ENCODE measurements at places on chromosomes 12 and 14.

- DNase-seq, result no peak
These were observed 68.6 kb downstream of the RFLNA start for GRCh38 chr12:124363353-124363965.

GRCh38 chr12:125314051-125314755 lies 249.0 kb downstream of the AACS start:
- DNase-seq, result no peak

DNA sequence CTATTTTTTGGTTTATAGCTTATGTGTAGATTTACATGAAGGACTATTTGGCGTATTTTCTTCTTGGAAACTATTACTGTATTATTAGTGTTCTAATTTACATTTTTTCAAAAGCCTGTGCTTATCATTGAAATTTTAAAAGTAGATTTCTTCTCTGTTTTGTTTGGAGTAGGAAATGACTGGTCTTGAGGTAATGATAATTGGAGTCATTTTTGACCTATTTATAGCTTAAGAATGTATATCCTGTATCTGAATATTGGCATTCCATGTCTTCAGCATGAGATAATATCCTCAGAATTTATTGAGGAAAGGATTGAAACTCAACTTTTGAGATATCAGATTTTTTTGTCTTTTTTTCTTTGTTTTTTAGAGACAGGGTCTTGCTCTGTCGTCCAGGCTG lies 193.4 kb downstream of the ERC1 start:
- no peak for DNase-seq

DNA sequence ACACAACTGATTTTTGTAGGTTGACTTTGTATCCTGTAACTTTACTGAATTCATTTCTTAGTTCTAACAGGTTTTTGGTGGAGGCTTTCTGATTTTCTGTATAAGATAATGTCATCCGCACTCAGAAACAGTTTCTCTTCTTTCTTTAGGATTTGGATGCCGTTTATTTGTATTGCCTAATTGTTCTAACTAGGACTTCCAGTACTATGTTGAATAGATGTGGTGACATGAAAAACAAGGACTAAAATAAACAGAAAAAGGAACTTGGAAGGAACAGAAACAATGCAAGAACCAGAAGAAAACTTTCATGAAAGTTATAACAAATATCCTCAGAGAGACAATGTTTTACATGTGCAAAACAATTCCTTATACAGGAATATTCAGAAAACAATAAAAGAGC lies 100.3 kb downstream of the GTF2A1 start:
- DNase-seq, result no peak

GRCh38 chr14:105840266-105841021 lies 314.1 kb downstream of the TMEM121 start:
- DNase-seq, result no peak

GRCh38 chr12:26239122-26239851 lies 43.9 kb downstream of the SSPN start:
- no peak for DNase-seq

DNA sequence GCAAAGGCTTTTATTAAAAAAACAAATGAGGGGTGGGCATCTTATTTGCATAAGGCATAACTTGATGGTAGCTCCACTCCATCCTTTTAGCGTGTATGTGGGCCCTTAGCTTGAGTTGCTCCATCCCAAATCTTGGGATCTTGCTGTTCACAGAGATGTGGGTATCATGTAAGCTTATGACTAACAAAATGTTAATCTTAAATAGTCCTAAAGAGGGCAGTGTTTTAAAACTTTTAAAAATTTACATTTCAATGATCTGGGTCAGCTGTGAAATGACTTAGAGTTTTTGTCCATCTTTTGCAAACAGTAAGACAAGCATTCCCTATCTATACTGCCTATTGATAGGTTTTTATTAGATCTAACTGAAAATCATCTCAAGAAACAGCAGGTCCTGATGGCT lies 86.0 kb downstream of the SLCO1A2 start:
- no peak for DNase-seq
